ENCODE measurements at places on chromosomes 7 and 10.

DNA sequence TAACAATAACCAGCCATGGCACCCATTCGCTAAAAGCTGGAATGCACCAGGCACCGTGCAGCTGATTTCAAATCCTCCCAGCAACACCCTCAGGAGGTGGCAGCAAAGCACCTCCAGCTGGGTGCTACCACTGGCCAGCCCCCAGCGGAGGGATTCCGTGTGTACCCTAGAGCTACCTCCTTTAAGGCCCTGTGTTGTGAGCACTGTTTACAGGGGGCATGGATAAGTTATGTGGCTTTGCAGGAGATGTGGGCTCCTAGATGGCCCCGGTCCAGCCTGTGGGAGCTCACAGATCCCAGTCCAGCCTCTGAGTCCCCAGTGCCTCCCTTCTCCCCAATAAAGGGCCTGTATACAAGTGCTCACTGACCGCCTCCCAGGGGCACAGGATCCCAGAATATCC lies 27.1 kb downstream of the TNRC18 start:
- DNase-seq: no peak

DNA sequence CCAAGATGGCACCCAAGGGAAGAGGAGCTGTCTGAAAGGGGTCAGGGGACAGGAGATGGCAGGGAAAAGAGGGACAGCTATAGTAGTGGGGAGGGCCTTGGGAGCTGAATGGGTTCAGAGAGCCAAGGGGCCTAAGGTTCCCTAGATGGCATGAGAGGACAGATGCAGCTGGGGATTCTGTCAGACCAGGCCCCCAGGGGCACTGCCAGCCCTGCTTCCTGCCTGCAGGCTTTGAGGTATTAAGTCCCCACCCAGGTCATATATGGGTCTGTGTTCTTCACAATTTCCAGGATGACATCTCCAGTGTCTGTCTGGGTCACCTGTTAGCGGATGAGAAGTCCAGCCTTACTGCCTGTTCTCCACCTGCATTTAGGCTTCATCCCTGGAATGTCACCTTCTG lies 56.7 kb downstream of the NEURL1 start:
- no peak for DNase-seq

DNA sequence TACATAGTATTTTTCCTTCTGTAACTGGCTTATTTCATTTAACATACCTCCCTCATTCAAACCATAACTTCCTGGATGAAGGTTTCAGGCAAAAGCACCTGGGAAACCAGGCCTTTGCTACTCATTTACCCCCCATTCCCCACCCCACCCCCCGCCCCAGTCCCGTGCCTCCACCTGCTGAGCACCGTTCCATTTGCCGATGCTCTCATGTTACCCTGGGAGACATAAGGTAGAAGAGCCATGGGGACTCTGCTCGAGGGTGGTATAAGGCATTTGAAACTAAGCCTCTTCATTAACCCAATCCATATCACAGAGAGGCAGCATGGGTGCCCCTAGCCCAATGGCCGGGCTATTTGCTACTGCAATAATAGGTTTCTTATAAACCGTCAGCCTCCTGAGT lies 22.2 kb upstream of the MCM10 start:
- no peak for DNase-seq

- DNase-seq: no peak
These were observed 88.1 kb upstream of the DDC start for GRCh38 chr7:50653126-50653864.

GRCh38 chr10:6394084-6394483 lies 186.0 kb downstream of the PRKCQ start:
- no peak for DNase-seq

- DNase-seq: no peak
These were observed 95.5 kb downstream of the CTBP2 start for GRCh38 chr10:125064681-125065492.

DNA sequence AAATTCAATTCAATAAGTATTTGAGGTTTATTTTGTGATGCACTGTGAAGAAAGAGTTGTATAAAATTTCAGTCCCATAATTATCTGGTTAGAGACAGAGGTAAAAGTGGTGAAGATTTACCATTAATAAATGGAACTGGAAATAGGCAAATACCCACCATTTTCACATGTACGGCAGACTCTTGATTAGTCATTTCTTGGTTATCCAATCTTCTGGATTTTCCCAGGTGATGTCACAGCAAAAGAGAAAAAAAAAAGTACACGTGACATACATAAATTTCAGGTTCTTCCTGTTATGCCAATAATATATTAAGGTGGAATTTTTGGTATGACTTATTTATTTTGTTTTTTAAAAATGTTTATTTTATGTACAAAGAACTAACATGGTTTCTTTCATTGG lies 26.8 kb downstream of the NT5C3A start:
- DNase-seq: no peak

DNA sequence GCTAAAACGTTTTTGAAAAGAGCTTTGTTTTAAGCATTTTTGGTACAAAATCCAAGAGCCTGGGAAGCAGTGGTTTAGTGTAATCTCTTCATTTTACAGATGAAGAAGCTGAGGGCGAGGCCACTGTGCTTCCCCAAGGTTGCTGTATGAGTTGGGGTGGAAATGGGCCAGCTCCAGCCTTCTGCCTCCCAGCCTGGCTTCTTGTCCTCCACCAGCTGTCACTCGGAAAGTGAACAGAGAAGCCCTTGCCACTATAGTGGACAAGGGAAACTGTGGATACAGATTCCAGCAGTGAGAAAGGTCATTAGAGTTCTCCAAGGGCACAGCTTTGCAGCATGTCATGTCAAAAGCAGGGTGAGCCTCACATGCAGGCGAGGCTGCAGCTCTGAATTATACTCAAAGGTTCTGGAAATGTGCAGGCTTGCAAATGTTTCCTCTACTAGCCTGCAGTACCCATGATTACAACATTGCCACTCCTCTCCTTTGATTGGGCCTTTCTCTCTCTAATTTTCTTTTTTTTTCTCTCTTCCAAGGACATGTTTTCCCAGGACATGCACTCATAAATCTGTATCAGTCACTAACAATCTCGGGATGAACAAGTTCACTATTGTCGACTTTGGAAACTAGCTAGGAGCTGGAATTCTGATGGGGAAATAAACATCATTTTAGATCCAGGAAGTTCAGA lies 33.0 kb downstream of the BAMBI start:
- DNase-seq: no peak

DNA sequence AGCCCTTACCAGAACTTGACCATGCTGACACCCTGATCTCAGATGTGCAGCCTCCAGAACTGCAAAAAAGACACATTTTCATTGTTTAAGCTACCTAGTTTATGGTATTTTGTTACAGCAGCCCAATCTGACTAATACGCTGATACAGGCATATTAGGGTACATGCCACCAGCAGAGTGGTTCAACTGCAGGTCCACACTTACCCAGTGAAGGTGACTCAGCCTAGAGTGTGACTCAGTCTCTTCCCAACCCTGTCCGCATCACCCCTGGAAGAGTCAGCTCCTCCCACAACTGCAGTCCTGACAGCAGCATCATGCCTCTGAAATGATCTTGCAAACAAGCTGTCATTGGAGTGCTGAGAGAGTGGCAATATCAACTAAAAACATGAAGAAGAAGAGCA lies 30.8 kb upstream of the GOT1 start:
- no peak for DNase-seq

DNA sequence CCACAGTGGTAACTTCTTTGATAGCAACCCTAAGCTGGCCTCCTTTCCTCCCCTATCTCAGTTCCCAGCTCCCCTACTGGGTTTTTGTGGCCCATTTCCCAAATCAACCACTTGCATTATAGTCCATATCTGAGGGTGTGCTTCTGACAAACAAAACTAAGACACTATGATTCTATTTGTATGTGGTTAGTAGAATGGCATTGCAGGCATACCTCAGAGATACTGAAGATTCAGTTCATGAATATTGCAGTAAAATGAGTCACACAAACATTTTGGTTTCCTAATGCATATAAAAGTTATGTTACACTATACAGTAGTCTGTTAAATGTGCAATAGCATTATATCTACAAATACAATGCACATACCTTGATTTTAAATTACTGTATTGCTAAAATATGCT lies 15.4 kb upstream of the TMEM243 start:
- DNase-seq: no peak

- DNase-seq: no peak
These were observed 572.3 kb downstream of the TCERG1L start for GRCh38 chr10:130739016-130739756.

DNA sequence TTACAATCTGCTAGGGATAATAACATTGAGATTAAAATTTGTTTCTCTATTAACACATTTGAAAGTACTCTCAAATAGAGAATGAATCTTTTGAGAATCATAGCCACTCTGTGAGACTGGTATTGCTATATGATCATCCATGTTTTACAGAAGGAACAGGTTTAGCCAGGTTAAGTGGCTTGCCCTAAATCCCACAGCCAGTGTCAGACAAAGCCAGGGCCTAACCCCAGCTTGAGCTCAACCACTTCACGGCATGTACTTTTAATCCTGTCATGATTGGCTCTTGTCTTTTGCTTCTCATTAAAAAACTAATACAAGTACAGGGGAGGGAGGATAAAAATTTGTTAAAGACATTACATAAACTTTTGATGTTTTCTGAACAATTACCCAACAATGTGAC lies 3.8 kb upstream of the ZNRF2 start:
- no peak for DNase-seq

All from smooth muscle cell of the brain vasculature (primary cell).